Activated T-helper 17 cell treated with anti-CD3 and anti-CD28 coated beads, Interleukin-2, amount 50 U/mL, for 72 hours (primary cell): ENCODE measurements at places on chromosomes 3 and 15. TPM values are rescaled to one million over a fixed set of nuclear protein-coding genes. Genes with fewer than 3 reads are reported as not detected.

Gene RYR3
- total RNA-seq = not detected

DNA sequence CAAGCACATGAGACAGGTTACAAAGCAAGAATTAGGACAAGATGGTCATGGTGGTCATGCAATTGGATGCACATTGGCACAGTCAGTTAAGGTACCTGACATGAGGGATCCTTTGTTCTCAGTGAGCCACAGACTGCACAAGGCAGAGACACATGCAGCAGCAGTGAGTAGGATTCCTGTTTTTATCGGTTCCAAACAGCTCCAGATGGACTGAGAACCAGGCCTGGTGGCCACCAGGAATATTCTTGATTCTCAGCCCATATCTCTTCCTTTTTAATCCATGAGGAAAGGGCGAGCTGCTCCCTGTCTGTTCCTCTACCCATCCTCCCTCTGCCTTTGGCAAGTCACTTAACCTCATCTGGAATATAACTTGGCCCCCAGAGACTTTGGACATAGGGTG, 410.8 kb downstream of the GAP43 start:
- no peak for ATAC-seq

Gene ECE2
- total RNA-seq = not detected

Gene ZNF620
- 3.6 TPM for total RNA-seq

Gene CLRN1
- not detected for total RNA-seq

- peak; percentile 94 for ATAC-seq
Observed at GRCh38 chr3:48685603-48686511, at the start of gene NCKIPSD. TSS of gene NCKIPSD (minus strand) at chr3:48685915. CDS start at chr3:48685807, 108 bp downstream.

- ATAC-seq = no peak
Observed at GRCh38 chr3:171094411-171094810, 67.9 kb upstream of the SLC2A2 start.

Gene RBP2
- not detected for total RNA-seq

GRCh38 chr3:45246241-45246640, 20.2 kb upstream of the TMEM158 start:
- ATAC-seq = no peak

DNA sequence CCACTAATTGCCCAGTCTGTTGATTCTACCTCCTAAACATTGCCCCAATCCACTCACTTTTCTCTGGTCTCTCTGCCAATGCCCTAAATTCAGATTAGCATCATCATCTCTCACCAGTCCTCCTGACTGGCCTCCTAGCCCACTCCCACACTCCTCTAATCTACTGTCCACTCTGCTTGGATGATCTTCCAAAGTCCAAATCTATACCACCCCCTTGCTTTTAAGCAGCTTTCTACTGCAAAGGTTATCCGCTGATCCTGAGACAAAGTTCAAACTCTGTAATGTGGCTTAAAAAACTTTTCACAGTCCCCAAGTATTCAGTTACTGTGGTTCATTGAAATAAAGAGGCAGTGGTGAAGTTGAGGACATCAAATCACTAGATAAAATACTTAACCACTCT, 37.6 kb downstream of the SNX4 start:
- no peak for ATAC-seq

GRCh38 chr3:189512821-189513220, 118.4 kb upstream of the TP63 start:
- no peak for ATAC-seq

Gene BMF
- 19.3 TPM for total RNA-seq

GRCh38 chr15:42604894-42605744, 29.7 kb downstream of the STARD9 start:
- no peak for ATAC-seq

DNA sequence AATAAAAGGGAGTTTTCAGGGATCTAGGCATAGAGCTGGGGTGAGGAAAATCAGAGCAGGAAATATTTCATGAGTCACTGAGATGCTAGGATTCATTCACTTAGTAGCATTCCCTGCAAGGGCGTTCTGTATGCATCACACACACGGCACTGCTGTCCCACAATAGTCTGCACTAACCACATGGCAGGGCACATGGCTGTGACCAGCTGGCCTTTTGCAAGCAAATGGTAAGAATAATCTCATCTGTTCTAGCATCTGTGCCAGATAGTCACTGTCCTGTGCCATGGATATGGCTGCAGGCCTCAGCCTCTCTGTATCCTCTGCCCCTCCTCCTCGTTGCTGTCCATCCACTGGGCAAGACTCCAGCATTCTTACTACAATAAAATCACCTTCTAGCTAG, 37.8 kb downstream of the BOC start:
- ATAC-seq = no peak

DNA sequence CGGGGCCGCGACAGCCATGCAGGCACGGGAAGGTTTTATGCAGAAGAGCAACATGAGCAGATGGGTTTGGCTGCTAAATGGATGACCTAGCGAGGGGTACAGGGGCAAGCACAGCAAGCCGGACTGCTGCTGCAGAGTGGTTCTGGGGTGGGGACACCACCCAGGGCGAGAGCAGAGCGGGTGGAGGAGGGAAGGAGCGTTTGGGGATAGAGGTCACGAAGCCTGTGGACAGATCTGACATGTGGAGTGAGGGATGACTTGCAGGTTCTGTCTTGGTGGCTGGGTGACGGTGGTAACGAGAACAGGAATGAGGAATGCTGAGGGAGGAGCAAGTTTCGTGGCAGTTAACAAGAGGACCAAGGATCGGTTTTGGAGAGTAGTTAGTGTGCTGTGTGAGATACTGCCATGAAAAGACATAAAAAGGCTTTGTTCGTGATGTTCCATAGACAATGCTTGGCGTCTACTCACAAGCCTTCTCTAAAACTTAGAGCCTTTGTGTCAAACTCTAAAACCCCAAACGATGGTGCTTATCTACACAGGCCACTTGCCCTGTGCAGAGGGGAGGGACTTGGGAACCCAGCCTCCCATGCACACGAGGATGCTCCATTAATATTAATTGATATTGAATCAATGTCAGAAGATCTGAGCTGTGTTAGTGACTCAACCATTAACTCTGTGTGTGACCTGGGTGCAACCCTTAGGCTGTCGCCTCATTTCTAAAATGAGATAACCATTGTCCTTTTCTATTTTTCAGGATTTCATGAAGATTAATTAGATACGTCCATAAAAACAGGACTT, 132.7 kb upstream of the SLC2A2 start:
- ATAC-seq = no peak
